ENCODE measurements at places on chromosomes 7 and 10. TPM values are rescaled to one million over a fixed set of nuclear protein-coding genes. Genes with fewer than 3 reads are reported as not detected.

The AKR1C1 gene
- total RNA-seq, result 597 TPM

The GSDME gene
- 32.0 TPM for total RNA-seq

The LEP gene
- total RNA-seq, result not detected

The RP9 gene
- total RNA-seq, result 32.3 TPM

The FERD3L gene
- not detected for total RNA-seq

The SEC61A2 gene
- total RNA-seq, result 12.6 TPM

The GFRA1 gene
- total RNA-seq, result 8.9 TPM

The HOXA10 gene
- total RNA-seq, result 9.0 TPM

The PRSS1 gene
- total RNA-seq, result not detected

The ZNF425 gene
- total RNA-seq, result 1.0 TPM

The ITGB8 gene
- 1.0 TPM for total RNA-seq

The PDK4 gene
- total RNA-seq, result 4.5 TPM

The HMX3 gene
- not detected for total RNA-seq

The C10orf62 gene
- total RNA-seq, result 0.12 TPM

The CHAT gene
- not detected for total RNA-seq

The PNLIPRP2 gene
- total RNA-seq, result 0.09 TPM

The MOGAT3 gene
- total RNA-seq, result not detected

The CLDN15 gene
- total RNA-seq, result 14.7 TPM

The KIF20B gene
- 19.7 TPM for total RNA-seq

The EXOC4 gene
- 19.1 TPM for total RNA-seq

The FAM13C gene
- total RNA-seq, result not detected

Measured in A549 treated with CpdA at 1 μM for 4 hours (cell line).